ENCODE measurements at places on chromosomes 12 and 14.
A peak's percentile ranks its signal among the peaks of the same experiment; 100 is the strongest.

- H3K36me3 ChIP-seq, result no peaks in the 10 kb centered on the region
- H3K27me3 ChIP-seq, result no peaks in the 10 kb centered on the region
- no peak for DNase-seq
- no peaks in the 10 kb centered on the region for H3K4me1 ChIP-seq
- no peak overlapping the region for H3K27ac ChIP-seq
Measured at GRCh38 chr12:48285751-48286650, 64.7 kb downstream of the ZNF641 start.

GRCh38 chr14:71166180-71166837 is 259.1 kb downstream of the PCNX1 start:
- no peak overlapping the region for H3K27ac ChIP-seq
- H3K4me3 ChIP-seq, result no peak overlapping the region
- H3K36me3 ChIP-seq, result no peaks in the 10 kb centered on the region
- no peak for DNase-seq
- no peaks in the 10 kb centered on the region for H3K27me3 ChIP-seq
- H3K4me1 ChIP-seq, result peaks cover 4% of the 10 kb centered on the region

DNA sequence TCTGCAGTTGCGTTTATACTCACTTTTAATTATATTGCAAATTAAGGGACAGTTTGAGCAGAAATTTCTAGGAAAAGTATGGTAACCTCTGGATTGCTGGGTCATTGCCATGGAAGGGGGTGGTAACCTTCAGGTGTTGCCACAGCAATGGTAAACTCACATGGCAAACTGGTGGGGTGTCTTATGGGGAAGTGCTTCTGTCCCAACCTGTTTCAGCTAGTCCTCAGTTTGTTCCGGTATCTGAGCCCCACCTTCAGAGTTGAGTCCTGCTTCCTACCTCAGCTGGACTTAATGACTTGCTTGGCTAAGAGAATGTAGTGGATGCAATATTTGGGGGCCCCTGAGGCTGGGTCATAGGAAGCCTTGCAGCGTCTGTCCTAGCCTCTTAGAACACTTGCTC is 7.3 kb upstream of the CLMN start:
- H3K27ac ChIP-seq, result no peak overlapping the region
- DNase-seq, result peak; percentile 17
- no peak overlapping the region for H3K4me3 ChIP-seq

- no peaks in the 10 kb centered on the region for H3K4me1 ChIP-seq
- no peak overlapping the region for H3K27ac ChIP-seq
- no peaks in the 10 kb centered on the region for H3K36me3 ChIP-seq
- H3K27me3 ChIP-seq, result no peaks in the 10 kb centered on the region
Measured at GRCh38 chr12:93177208-93178153, 200.2 kb upstream of the NUDT4 start.

Measured in kidney (tissue), 22 donors.